Peyer's patch (tissue), 4 donors: ENCODE measurements at places on chromosomes 16 and 17. TPM values are rescaled to one million over a fixed set of nuclear protein-coding genes. Genes with fewer than 3 reads are reported as not detected.

DNA sequence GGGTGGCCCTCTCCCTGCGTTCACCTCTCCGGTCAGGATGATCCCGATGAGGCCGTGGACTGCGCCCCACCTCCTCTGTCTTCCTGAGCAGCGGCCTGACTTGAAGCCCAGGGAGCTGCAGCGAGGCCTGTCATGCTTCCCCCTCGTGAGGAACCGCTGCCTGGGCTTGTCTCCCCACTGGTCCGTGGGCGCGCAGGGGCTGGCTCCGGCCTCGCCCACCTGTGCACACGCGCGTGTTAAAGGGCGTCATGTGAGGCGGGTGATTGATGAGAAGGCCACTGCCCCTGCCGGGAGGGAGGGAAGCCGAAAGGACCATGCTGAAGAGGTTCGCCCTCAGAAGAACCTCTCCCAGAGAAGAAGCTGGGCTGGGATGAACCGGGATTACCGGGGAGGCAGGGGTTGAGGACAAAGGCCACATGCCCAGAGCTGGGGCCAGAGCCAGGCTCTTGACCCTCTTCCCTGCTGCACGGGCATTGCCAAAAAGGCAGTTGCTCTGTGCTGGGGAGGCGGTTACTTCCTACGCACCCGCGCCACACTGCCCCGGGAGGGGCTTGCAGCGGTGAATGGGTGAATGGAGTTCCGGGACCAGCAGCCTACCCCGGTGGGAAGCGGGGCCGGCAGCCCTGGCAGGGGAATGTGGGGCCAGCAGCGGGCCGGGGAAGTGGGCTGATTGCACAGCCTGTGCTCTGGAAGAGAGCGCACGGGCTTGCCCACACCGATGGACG, 85.9 kb upstream of the GSE1 start:
- H3K4me3 ChIP-seq, result no peak overlapping the region
- H3K27ac ChIP-seq, result no peak overlapping the region
- DNase-seq, result no peak
- H3K27me3 ChIP-seq, result no peaks in the 10 kb centered on the region

DNA sequence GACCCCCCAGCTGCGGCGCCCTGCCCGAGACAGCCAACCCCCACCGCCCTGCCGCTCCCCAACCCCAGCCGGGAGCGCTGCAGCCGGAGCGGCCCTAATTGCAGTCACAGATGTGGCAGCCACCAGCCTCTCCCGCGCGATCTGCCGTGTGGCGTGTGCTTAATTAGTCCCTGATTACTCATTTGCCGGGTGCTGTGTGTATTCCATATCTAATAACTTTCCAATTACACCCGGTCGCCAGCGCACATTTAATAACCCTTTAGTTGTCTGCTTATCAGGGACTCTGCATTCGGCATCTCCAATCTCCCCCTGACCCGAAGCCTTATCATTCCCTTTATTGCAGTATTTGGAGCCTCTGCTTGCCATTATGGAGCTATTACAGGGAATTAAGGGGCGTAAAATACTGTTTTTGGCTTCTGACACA, 236.7 kb upstream of the CIBAR2 start:
- DNase-seq, result no peak
- H3K4me1 ChIP-seq, result no peaks in the 10 kb centered on the region
- no peak overlapping the region for H3K4me3 ChIP-seq
- H3K36me3 ChIP-seq, result no peaks in the 10 kb centered on the region
- H3K27ac ChIP-seq, result no peak overlapping the region

DNA sequence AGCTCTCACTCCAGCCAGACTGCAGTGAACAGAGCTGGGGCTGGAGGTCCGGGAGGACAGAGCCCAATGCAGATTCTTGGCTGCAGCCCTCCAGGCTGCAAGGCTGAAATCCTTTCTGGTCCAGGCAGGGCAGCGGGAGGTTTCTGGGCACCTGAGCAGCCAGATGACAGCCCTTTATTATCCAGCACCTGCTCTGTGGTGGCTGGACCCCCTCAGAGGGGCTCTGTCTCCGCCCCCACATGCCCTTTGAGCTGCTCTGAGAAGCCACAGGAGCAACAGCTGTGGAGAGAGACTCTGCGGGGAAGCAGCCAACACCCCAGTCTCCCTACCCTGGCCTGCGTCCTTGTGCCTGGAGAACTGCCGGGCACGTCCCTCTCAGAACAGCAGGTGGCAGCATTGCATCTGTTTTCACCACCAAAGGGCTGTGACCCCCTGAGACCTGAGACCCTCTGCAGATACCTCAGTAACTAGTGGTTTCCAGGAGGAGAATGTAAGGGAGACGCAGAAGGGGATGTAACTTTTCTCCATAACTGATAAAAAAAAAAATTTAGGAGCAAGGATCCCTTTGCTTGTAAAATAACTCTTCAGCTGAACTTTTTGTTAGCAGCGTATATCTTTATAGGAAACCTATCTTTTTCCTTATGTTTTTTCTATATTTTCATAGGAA, 3.7 kb upstream of the CNP start:
- no peaks in the 10 kb centered on the region for H3K27me3 ChIP-seq
- DNase-seq, result peak; percentile 91
- H3K27ac ChIP-seq, result no peak overlapping the region
- H3K4me3 ChIP-seq, result no peak overlapping the region

DNA sequence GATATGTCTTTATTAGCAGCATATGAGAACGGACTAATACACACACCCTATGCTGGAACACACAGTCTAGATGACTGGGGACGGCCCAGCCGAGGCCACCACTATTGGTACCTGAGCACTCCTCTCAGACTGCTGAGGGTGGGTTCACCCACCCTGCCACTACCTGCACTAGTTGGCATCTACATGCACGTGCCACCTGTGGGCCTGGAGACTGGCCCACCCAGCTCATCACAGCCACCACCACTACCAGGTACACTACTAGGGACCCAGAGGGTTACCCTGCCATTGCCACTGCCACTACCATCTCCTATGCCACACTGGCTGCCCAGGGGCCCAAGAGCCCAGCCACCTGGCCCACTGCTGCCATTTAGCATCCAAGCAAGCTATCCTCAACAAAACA, 32.5 kb downstream of the MEAK7 start:
- H3K36me3 ChIP-seq, result no peaks in the 10 kb centered on the region
- DNase-seq, result no peak
- H3K4me3 ChIP-seq, result no peak overlapping the region
- H3K4me1 ChIP-seq, result no peaks in the 10 kb centered on the region

Gene EXOC3L1
- total RNA-seq, result 5.3 TPM

GRCh38 chr17:46783031-46783593, 35.4 kb downstream of the WNT3 start:
- H3K36me3 ChIP-seq, result no peaks in the 10 kb centered on the region
- H3K27me3 ChIP-seq, result no peaks in the 10 kb centered on the region
- H3K4me1 ChIP-seq, result no peaks in the 10 kb centered on the region
- peak; percentile 82 for DNase-seq
- H3K4me3 ChIP-seq, result no peak overlapping the region
- H3K27ac ChIP-seq, result no peak overlapping the region

- no peaks in the 10 kb centered on the region for H3K4me1 ChIP-seq
- H3K36me3 ChIP-seq, result no peaks in the 10 kb centered on the region
- DNase-seq, result no peak
- no peak overlapping the region for H3K4me3 ChIP-seq
- H3K27ac ChIP-seq, result no peak overlapping the region
- no peaks in the 10 kb centered on the region for H3K27me3 ChIP-seq
Measured at GRCh38 chr16:65697521-65697920, 575.7 kb upstream of the CDH11 start.

GRCh38 chr17:1713878-1714426, 3.8 kb upstream of the TLCD2 start:
- H3K4me3 ChIP-seq, result peak overlapping the region; percentile 70
- no peaks in the 10 kb centered on the region for H3K36me3 ChIP-seq
- H3K27me3 ChIP-seq, result no peaks in the 10 kb centered on the region
- H3K4me1 ChIP-seq, result no peaks in the 10 kb centered on the region

DNA sequence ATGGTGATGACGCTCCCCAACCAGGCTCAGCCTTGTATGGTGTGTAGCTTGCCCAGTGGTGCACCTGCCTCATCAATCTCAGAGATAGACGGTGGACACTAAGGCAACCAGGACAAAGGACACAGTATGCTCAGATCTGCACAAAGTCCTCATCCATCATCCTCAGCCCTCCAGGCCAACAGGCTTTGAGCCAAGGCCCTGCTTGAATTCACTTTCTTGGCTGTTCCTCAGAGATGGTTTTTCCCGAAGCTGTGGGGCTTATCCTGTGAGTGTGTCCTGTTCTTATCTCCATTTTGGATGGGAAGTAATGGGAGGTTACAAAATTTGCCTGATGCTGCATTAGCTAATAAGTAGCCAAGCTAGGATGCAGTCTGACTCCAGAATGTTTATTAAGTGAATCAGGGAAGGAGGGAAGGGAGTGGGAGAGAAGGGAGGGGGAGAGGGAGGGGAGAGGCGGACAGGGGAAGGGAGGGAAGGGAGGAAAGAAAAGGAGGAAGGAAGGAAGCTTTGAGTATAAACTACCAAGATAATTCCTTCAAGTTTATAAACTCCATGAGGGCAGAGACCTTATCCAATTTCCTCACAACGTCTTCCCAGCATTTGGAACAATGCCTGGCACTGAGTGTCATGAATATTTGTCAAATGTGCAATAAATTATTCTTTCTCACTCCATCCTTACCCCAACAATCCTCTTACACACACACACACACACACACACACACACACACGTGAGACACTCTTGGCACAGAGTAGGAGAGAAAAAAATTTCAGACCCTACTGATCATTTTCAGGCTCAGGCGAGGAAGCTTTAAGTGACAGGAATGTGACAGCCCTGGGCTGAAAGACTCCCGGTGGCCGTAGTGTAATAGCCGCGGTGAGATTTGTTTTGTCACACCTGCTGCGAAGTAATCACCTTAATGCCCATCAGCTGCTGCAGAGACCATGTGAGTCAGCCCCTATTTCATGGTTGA, 84.3 kb downstream of the BMERB1 start:
- DNase-seq, result no peak
- no peaks in the 10 kb centered on the region for H3K4me1 ChIP-seq
- H3K4me3 ChIP-seq, result no peak overlapping the region
- no peaks in the 10 kb centered on the region for H3K36me3 ChIP-seq

- H3K36me3 ChIP-seq, result no peaks in the 10 kb centered on the region
- peak overlapping the region; percentile 98 for H3K27ac ChIP-seq
- peak; percentile 51 for DNase-seq
- H3K4me3 ChIP-seq, result peak overlapping the region; percentile 98
- H3K4me1 ChIP-seq, result peaks cover 6% of the 10 kb centered on the region
Measured at GRCh38 chr17:4365628-4366326, 698 bp downstream of the UBE2G1 start.

DNA sequence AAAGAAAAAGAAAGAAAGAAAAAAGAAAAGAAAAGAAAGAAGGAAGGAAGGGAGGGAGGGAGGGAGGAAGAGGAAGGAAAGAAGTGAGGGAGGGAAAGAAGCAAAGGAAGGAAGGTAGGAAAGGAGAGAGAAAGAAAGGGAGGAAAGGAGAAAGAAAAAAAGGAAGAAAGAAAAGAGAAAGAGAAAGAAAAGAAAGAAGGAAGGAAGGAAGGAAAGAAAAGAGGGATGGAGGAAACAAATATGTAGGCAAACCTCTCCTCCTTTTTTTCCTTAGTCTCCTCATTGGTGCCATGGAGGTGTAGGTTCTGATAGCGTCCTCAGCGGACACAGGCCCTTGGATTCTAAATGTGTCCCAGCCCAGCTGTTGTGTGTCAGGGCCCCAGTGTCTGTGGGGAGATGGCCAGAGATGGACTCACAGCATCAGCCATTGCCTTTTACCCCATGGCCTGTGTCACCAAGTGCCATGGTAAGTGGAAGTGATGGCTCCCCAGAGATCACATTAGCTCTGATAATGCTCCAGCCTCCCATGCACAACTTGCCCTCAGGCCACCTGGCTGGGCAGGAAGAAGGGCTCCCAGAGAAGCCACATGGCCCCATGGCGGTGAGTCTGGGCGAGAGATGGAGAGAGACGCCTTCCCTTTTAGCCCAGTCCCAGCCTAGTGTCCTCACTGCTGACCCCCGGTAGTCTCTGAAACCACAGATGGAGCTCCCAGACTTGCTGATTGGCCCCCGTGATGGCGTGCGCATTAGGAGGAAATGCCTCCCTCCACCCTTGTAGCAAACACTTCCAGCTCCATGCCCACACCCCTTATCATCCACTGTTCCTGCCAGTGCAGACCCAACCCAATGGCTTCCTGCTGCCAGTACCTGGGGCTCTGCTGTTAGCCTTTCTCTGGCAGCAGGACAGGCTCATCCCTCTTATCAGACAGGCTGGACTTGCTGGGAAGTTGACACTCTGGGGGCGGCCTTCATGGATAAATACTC, 3.7 kb upstream of the SLC6A2 start:
- DNase-seq, result no peak
- no peaks in the 10 kb centered on the region for H3K27me3 ChIP-seq
- H3K27ac ChIP-seq, result no peak overlapping the region
- H3K36me3 ChIP-seq, result no peaks in the 10 kb centered on the region
- no peak overlapping the region for H3K4me3 ChIP-seq

DNA sequence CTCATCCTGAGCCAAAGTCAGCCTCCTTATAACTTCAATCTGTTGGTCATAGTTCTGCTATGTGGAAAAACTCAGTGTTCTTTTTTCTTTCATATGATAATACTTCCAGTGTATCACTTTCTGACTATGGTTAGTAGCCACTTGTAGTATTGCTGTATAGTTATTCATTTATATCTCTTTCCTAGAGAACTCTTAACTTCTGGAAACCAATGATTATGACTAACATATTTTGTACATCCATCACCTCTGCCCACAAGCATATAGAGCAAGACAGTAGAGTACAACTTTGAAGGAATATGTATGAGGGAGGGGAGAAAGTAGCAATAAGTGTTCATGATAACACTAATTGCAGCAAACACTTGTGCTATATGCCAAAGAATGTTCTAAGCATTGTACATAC, 38.6 kb downstream of the COX10 start:
- H3K27ac ChIP-seq, result no peak overlapping the region
- no peaks in the 10 kb centered on the region for H3K36me3 ChIP-seq
- no peak overlapping the region for H3K4me3 ChIP-seq
- no peak for DNase-seq
- no peaks in the 10 kb centered on the region for H3K4me1 ChIP-seq
- H3K27me3 ChIP-seq, result no peaks in the 10 kb centered on the region

- H3K4me1 ChIP-seq, result peaks cover 17% of the 10 kb centered on the region
- no peaks in the 10 kb centered on the region for H3K36me3 ChIP-seq
Measured at GRCh38 chr16:28193530-28194423, 18.0 kb downstream of the XPO6 start.

Gene SLC16A5
- total RNA-seq, result 114 TPM

DNA sequence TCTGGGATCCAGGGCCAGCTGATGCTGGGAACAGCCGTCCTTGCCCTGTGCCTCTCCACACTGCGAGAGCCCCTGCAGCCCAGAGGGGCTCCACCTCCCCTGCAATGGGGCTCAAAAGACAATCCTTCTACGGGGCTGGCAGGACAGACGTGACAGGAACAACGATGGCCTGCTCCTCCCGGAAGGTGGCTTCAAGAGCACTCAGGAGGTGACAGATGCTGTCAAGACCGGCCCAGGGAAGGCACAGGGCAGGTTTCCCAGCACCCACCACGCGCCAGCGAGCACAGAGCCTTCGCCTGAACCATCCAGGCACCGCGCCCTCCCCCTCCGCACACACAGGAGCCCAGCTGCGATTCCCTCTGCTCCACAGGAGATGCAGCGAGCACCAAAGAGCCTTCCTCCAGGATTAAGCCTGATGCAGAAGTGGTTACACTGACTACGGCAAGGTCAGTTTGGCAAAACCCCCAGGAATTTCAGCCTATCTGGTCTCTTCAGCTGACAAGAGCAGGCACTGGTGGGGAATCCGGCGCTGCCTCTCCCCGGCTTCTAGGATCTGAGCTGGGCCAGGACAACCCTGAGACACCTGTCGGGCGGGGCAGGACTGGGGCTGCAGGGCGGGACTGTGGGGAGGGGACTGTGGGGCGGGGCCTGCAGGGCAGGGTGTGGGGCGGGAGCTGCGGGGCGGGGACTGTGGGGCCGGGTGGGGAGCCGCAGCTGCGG, 103.4 kb downstream of the ZNF778 start:
- H3K27ac ChIP-seq, result peak overlapping the region; percentile 14
- DNase-seq, result peak; percentile 76
- H3K4me1 ChIP-seq, result peaks cover 63% of the 10 kb centered on the region
